ENCODE measurements at places on chromosomes 16 and 17.
A peak's percentile ranks its signal among the peaks of the same experiment; 100 is the strongest.

DNA sequence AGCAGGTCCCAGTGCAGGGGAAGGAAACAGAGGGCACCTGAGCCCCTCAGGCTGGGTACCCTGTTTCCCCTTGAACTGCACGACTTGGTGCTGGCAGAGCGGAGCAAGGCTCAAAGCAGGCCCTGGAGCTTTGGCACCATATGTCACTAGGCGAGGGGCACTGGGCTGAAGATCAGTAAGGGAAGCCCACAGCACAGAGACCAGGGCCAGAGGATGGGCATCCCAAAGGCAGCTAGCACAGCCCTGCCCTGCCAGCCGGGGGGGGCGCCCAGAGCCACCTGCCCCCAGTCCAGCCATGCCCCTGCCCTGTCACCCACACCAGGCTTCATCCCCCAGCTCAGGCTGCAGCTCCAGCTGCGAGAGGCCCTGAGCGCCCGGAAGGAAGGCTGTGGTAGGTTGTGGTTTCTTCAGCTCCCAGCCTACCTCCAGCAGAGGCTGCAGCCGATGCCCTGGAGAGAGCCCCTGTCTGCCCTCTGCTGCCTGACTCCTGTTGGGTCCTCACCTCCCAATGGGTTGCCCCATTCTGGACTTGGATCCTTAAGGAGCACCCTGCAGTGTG is 10.9 kb downstream of the NHERF1 start:
- DNase-seq, result peak; percentile 54

GRCh38 chr16:70466805-70467076 is 12.3 kb downstream of the FCSK start:
- DNase-seq, result no peak

DNA sequence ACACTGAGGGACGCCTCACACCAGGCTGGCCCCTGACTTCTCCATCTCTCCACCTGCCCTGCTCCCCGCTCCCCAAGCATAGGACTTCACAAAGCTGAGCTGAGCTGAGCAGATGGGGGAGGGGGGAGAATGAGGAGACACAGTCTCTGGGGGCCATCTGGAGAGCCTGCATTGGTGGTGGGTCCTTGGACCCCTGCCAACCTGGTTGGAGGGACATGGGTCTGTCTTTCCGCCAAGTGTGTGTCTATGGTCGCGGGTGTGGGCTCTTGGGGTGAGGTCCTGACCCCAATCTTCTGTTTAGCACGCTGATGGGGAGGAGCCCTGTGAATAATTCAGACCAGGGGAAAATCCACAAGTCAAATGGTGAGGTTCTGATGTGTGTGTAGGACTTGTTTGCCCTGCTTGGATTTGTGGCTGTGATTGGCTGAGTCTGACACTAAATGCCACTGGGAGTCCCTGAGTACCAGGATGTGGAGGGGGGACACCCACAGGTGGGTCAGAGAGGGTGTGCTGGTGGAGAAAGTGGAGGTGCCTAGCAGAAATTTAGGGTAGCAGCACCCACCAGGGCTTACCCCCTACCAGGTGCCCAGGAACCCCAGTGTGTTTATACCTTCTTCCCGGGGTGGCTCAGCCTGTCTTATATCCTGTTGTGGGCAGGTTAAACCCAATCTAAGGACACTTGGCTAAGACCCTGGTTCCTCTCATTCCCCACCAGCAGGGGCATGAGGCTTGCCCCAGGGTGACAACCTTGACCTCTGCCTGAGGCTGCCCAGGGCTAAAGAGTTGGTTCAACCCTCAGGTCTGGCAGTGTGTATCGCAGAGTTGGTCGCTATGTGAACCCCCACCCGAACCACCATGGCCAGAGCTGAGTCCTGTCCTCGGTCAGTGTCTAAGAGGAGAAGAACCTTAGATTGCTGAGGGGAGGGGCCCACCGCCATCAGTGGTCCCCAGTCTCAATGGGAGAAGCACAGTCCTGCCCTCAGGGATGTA is 2.1 kb downstream of the FMNL1 start:
- DNase-seq, result peak; percentile 82

DNA sequence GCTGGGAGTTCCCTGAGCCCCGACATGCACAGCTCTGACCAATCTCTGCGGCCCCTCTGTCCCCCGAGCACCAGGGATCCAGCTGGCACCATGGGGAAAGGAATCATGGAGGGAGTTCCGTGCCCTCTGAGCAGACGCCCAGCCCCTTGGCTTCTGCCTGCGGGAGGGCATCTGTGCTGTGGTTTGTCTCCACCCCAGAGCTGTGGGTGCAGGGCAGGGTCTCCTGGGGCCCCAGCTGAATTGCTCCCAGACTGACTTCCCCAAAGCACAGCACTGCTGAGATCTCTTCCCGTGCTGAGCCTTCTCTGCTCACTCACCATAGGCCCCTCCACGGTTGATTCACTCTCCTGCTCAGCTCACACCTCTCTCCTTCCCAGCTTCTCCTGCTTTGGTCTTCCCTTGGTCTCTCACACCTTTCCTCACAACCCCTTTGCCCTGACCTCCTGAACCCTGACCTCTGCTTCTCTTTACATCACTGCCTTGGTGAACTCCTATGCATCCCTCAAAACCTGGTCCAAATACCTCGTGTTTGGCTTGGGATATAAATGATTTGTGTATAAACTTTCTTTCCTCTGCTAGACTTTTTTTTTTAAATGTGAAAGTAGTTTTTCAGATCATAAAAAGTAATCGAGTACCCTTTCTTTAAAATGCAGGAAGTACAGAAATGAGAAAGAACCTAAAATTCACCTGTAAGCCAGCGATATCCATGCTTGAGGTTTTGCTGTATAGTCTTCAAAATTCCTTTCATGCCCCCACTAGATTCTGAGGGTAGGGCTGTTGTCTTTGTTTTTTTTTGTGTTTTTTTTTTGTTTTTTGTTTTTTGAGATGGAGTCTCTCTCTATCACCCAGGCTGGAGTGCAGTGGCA is 265.3 kb downstream of the SEC14L1 start:
- no peak for DNase-seq

- no peak for DNase-seq
These were observed 85.8 kb downstream of the ANKRD11 start for GRCh38 chr16:89404561-89404960.
